ENCODE measurements at places on chromosomes 2 and 18. TPM values are rescaled to one million over a fixed set of nuclear protein-coding genes. Genes with fewer than 3 reads are reported as not detected.

TMEM18 gene
- total RNA-seq: 46.1 TPM

- no peaks in the 10 kb centered on the region for H3K4me1 ChIP-seq
- no peak overlapping the region for H3K4me3 ChIP-seq
Measured at GRCh38 chr2:69298862-69299261, 88.2 kb downstream of the GFPT1 start.

FNDC4 gene
- total RNA-seq: not detected

GRCh38 chr2:178482437-178482836 is 2.2 kb downstream of the PLEKHA3 start:
- no peaks in the 10 kb centered on the region for H3K36me3 ChIP-seq
- peak; percentile 87 for DNase-seq
- H3K27me3 ChIP-seq: no peaks in the 10 kb centered on the region
- peak overlapping the region; percentile 56 for H3K27ac ChIP-seq

DNA sequence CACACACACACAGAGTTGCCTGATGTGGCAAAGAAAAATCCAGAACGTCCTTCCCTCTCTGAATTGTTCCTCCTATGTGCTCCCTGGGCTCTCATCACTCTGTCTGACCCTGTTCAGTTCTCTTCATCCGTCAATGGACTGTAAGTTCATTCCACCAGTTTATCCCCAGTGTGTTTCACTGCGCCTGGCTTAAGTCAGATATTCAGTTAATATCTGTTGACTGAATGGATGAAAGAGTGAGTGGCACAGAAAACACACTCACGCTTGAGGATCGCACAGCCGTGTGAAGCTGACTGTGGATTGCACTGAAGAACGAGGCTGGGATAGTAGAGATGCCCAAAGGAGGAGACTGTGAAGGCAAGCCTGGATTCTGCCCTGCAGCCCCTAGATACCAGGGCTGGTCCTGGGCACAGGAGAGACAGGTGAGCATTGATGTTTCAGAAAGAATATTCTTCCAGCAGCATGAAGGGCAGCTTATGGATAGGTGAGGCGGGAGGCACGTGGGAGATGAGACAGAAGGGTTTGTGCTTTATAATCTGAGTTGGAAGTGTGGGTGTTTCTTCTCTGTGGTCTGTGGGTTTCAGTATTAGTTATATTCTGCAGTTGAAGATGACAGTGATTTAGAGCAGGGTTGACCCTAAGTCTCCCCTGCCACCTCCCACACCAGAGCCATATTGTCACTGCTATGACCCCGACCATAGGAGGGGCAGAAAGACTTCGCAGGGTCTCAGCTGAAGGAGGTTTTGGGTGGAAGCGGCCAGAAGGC is 129.9 kb downstream of the SOCS6 start:
- H3K27me3 ChIP-seq: no peaks in the 10 kb centered on the region
- no peak for DNase-seq
- no peak overlapping the region for H3K27ac ChIP-seq
- H3K4me3 ChIP-seq: no peak overlapping the region

SCYGR4 gene
- total RNA-seq: not detected

- no peaks in the 10 kb centered on the region for H3K4me1 ChIP-seq
- H3K4me3 ChIP-seq: no peak overlapping the region
- H3K36me3 ChIP-seq: no peaks in the 10 kb centered on the region
- no peak overlapping the region for H3K27ac ChIP-seq
- DNase-seq: no peak
- H3K27me3 ChIP-seq: no peaks in the 10 kb centered on the region
Measured at GRCh38 chr2:174730698-174731018, 33.6 kb downstream of the CHRNA1 start.

IL1R2 gene
- not detected for total RNA-seq

BOLL gene
- total RNA-seq: not detected

- no peaks in the 10 kb centered on the region for H3K27me3 ChIP-seq
- no peak overlapping the region for H3K27ac ChIP-seq
- H3K4me1 ChIP-seq: no peaks in the 10 kb centered on the region
Measured at GRCh38 chr2:236026841-236027240, 141.3 kb downstream of the GBX2 start.

GRCh38 chr2:24164416-24164973 is 10.4 kb upstream of the FAM228A start:
- H3K36me3 ChIP-seq: no peaks in the 10 kb centered on the region
- peaks cover 19% of the 10 kb centered on the region for H3K4me1 ChIP-seq
- DNase-seq: peak; percentile 84
- no peak overlapping the region for H3K27ac ChIP-seq

GRCh38 chr2:237192881-237193280 is 107.2 kb downstream of the COPS8 start:
- H3K36me3 ChIP-seq: no peaks in the 10 kb centered on the region
- no peak overlapping the region for H3K27ac ChIP-seq
- no peak overlapping the region for H3K4me3 ChIP-seq
- no peaks in the 10 kb centered on the region for H3K4me1 ChIP-seq
